ENCODE measurements at places on chromosomes 16 and 17.

GRCh38 chr17:35286120-35286781 is 43.4 kb downstream of the SLFN5 start:
- no peak for DNase-seq

DNA sequence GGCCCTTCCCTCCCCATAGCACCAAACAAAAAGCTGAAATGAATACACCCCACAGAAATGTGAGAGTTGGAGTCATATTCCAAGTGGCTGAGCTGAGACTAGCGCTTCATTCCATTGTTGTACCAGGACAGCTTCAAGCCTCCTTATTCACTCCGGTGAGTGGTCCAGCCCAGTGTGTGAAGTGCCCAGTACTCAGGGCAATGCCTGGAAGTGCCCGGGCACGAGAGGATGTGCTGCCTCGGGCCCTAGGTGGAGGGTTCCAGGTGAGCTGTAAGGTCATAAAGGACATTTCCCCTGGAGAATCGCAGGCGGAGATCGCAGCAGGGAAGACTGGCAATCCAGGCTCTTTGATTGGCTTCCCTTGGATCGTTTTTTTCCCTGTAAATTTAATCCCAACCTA is 5.4 kb upstream of the CYLD start:
- no peak for DNase-seq

- DNase-seq, result no peak
Observed at GRCh38 chr16:85861095-85861825, 37.7 kb upstream of the IRF8 start.

- DNase-seq, result no peak
Observed at GRCh38 chr17:69477204-69477902, 62.9 kb downstream of the MAP2K6 start.

- no peak for DNase-seq
Observed at GRCh38 chr16:84356591-84357116, 11.7 kb upstream of the ATP2C2 start.

DNA sequence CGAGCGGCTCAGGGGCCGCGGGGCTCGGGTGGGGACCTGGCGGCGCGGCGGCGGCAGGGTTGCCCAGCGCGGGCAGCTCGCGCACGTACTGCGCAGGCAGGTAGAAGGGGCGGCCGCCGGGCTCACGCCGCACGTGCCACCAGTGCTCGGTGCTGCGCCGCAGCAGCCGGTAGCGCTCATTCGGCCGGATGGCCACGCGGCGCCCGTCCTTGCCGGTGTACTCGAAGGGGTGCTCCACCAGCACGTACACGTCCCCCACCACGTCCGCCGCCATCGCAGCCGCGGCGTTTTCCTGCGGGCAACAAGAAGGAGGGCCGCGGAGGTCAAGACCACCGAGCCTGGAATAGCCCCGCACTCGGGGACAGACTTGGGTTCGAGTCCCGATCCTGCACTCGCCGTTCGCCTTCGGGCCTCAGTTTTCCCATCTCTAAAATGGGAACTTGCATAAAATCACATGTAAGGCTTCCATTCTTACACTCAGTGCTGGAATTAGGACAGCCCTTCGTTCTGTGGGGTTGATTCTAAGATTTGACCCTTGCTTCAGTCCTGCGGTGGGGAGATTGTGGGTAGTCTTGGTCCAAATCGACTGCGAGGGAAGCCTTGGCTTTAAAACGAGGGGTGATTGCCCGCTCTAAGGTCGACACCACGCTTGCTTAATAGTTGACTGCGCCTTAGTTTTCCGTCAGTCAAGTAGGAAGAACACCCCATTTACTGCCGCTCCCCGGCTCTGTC is 2.5 kb downstream of the ARHGAP27 start:
- no peak for DNase-seq

GRCh38 chr16:87131996-87132345 is 185.2 kb downstream of the C16orf95 start:
- no peak for DNase-seq

- DNase-seq, result peak; percentile 63
Observed at GRCh38 chr16:66335704-66336329, 30.7 kb upstream of the CDH5 start.

DNA sequence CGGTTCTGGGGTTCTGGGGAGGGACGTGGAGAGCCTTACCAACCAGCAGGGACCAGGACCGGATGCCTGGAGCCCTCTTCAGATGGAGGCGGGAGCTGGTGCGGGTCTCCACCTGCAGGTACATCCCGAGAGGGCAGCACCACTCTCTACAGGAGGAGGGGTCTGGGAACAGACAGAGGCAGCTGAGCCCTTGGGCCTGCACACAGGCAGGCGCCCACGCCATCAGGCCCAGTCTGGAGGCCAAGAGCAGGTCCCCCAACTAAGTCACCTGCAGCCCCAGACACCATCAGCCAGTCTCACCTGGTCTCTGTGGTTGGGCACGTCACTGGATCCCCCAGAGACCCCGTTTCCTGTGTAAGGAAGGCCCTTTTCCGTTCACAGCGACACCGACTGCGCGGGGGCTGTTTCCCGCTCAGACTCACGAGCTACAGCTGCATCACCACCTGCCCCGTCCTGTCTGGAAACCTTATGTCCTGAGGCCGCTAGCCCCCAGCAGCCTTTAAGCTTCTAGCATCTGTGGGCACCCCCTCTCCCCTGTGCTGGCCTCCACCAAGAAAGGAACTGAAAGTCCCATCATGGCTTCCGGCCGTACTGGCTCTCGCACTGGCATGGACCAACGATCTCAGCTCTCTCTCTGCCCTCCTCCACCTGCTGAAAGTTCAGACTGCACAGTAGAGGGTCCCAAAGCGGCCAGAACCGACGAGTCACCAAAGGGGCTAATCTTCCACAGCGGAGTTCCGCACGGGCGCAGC is 1.2 kb downstream of the CYBC1 start:
- no peak for DNase-seq

DNA sequence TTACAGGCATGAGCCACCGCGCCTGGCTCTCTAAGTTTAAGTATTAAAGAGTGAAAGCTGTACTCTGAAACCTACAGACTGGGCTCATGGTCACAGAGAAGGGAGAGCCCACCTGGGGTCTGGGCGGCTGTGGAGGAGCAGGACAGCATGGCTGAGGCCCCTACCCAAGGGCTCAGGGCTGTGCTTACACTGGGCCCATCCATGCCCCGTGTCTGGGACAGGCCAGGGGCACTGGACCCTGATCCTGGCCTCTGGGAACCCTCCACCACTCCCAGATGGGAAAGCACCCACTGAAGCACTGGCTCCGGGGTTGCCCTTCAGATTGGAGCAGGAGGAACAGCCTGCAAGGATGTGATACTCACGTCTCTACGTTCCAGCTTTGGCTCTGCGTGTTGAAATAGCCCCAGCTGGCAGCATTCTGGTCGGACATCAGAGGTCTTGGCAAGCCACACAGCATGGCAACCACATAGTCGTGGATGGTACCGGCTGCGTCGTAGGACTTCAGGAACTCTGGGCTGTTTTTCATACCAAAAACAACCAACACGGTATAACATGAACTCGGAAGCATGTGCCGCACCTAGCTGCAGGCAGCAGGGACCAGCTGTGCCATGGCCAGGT is 13.0 kb downstream of the SHPK start:
- no peak for DNase-seq

DNA sequence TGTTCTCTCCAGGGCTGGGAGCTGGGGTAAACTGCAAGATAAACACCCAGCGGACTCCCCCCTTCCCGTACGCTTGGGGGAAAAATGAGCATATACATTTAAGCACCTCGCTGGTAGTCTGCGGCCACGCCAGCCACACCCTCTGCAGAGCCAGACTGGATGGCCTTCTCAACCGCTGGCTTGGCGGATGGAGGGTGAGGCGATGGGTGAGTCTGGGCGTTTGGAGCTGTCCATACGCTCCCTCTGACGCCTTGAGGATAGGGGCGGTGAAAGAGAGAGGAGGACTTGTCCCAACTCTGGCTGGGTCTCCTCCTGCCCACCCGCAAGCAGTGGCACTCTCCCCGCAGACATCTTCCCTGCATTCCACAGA is 1.0 kb downstream of the ITGA3 start:
- DNase-seq, result no peak

GRCh38 chr16:58381661-58382060 is 10.6 kb upstream of the GINS3 start:
- no peak for DNase-seq

GRCh38 chr17:78595135-78595810 is 18.1 kb upstream of the DNAH17 start:
- no peak for DNase-seq

- DNase-seq, result no peak
Observed at GRCh38 chr16:81516478-81517149, 72.0 kb downstream of the CMIP start.

DNA sequence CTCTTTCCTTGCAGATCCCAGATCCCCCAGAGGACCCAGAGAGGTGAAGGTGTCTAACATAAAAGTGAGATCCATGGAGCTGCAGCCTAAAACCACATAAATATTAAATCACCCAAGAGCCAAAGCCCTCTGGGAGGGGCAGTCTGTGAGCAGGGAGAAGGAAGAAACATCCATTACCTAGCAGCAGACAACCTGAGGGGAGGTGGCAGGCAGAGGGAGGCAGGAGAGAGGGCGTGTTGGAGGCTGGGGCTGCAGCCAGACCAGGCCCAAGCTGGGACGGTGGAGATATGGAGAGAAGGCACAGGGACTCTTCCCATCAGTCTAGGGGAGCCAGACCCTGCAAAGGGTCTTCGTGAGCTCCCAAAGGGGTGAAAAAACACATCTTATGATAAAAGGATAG is 101.1 kb downstream of the SHISA6 start:
- no peak for DNase-seq

GRCh38 chr17:49067163-49067562 is 65.4 kb upstream of the B4GALNT2 start:
- DNase-seq, result no peak

- peak; percentile 22 for DNase-seq
Observed at GRCh38 chr17:69607162-69607834, 192.8 kb downstream of the MAP2K6 start.

DNA sequence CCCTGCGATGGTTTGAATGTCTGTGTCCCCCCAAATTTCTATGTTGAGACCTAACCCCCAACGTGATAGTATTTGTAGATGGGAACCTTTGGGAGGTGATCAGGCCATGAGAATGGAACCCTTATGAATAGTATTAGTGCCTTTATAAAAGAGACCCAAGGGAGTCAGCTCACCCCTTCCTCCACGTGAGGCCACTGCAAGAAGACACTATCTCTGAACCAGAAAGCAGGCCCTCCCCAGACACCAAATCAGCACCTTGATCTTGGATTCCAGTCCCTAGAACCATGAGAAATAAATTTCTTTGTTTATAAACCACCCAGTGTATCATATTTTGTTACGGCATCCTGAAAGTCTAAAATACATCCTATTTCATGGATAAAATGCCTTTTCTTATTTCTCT is 64.4 kb upstream of the LRRC37A3 start:
- no peak for DNase-seq

DNA sequence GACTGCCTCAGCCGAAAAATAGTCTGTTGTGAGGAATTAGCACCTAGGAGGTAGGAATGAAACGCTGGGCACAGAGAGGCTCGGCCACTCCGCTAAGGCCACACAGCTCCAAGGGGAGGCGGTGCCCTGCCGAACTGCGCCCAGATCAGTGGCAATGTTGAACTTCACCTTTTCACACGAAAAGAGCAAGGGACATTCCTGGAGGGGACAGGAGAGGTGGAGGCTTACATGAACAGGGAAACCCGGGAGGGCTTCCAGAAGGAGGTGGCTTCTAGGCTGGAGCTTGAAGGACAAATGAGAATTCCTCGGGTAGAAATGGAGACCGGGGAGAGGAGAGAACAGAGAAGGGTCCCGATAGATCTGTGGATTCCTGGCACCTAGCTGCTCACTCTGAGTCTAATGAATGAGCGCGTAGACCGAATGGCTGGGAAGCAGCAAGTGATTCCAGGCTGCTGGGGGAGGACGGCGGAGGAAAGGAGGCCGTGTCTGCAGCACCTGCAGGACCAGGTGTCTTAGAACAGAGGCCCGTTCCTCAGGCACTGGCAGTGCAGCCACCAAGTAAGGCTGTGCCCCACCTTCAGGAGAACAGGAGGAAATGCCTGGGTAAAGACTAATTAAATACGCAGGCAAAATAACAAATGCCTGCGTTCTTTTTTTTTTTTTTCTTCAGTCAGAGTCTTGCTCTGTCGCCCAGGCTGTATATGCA is 722 bp upstream of the SLC38A10 start:
- peak; percentile 11 for DNase-seq

- DNase-seq, result no peak
Observed at GRCh38 chr16:85134076-85134788, 22.0 kb upstream of the CIBAR2 start.

GRCh38 chr16:66427036-66427860 is at the start of gene BEAN1:
Gene BEAN1, plus strand, starts transcription at chr16:66427295. Its CDS starts 10,382 bp downstream, at chr16:66437677.
- no peak for DNase-seq

DNA sequence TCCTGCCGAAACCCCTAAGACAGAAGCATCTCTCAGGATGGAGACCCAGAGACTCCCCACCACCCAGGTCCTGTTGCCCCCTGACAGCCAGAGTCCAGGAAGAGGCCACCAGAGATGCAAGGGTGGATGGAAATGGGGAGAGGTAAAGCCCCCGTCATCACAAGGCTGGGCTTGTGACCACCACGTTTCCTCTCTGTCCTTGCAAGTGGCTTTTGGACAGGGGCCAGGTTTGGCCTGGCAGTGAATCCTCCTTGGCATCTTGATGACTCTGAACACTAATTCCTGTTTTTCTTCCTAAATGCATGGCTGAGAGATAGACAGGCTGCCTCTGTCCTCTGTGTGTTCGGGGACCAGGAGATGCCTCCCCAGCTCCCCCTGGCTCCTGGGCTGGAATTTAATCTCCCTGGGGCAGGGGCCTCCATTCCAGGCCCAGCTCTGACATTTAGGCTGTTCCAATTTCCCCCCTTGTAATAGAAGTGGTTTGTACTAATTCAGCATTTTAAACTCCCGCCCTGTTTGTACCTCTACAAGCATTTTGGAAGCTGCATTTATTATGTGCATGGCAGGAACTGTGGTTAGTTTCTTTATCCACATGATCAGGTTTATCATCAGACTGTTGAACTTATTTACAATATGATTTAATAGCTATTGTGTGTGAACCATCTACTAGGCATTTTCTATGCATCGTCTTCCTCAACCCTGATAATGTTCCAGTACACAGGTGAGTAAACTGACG is 116.1 kb upstream of the IRX6 start:
- no peak for DNase-seq

DNA sequence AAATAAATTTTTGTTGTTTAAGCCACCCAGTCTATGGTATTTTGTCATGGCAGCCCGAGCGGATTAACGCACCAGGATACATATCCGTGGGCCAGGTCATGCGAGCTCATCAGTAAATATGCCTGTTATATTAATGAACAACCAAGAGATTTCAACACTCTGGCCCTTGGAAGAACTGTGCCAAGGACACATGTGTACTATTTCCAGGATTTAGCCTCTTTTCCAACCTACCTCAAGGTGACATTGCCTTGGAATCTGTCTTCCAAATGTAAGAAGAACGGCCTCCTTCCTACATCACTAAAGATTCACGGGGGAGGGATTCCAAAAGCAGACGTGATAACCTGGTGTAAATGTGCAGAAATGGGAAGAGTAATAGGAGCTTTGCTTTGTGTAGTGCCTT is 72.8 kb upstream of the DYNLRB2 start:
- no peak for DNase-seq

- no peak for DNase-seq
Observed at GRCh38 chr16:6446370-6446769, 886.3 kb upstream of the RBFOX1 start.

GRCh38 chr17:49012769-49013255 is 15.6 kb downstream of the IGF2BP1 start:
- DNase-seq, result no peak

All from NCI-H187 treated with DMSO at 0.1 percent for 48 hours (cell line).